ENCODE measurements at places on chromosomes 2 and 18. TPM values are rescaled to one million over a fixed set of nuclear protein-coding genes. Genes with fewer than 3 reads are reported as not detected.

GRCh38 chr2:232802091-232802490 is 25.7 kb upstream of the KCNJ13 start:
- no peak for DNase-seq
- H3K27ac ChIP-seq: no peak overlapping the region
- H3K4me3 ChIP-seq: no peak overlapping the region
- no peaks in the 10 kb centered on the region for H3K27me3 ChIP-seq

DNA sequence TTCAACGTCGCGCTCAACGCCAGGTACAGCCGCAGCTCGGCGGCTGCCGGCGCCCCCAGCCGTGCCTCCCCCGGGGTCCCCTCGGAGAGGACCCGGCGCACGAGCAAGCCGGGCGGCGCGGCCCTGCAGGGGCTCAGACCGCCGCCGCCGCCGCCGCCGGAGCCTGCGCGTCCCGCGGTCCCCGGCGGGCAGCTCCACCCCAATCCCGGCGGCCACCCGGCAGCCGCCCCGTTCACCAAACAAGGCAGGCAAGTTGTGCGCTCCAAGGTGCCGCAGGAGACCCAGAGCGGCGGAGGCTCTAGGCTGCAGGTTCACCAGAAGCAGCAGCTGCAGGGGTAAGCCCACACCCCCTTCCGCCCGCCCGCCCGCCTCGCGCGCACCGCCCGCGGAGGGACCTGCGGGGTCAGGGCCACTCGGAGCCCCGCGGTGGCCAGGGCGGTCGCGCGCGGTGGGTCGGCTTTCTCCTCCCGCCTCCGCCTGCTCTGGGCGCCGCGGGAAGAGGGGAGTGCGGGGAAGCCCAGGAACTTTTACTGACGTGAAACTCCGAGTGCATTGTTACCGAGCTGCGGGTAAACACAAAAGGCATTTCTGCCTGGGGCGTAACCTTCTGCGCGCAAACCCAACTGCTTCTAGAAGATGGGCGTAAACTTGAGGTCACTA is 861 bp downstream of the LTBP1 start:
- no peak for DNase-seq
- peaks cover 19% of the 10 kb centered on the region for H3K4me1 ChIP-seq
- peak overlapping the region; percentile 94 for H3K27ac ChIP-seq
- H3K27me3 ChIP-seq: no peaks in the 10 kb centered on the region
- no peaks in the 10 kb centered on the region for H3K36me3 ChIP-seq

GRCh38 chr18:33750366-33750765 is 172.3 kb downstream of the ASXL3 start:
- no peak for DNase-seq
- H3K36me3 ChIP-seq: no peaks in the 10 kb centered on the region
- no peak overlapping the region for H3K4me3 ChIP-seq
- H3K4me1 ChIP-seq: no peaks in the 10 kb centered on the region
- H3K27ac ChIP-seq: no peak overlapping the region
- no peaks in the 10 kb centered on the region for H3K27me3 ChIP-seq

GRCh38 chr2:45026924-45027450 is 17.7 kb upstream of the SIX2 start:
- H3K4me3 ChIP-seq: no peak overlapping the region
- no peaks in the 10 kb centered on the region for H3K36me3 ChIP-seq
- H3K27me3 ChIP-seq: no peaks in the 10 kb centered on the region
- no peak for DNase-seq
- peaks cover 9% of the 10 kb centered on the region for H3K4me1 ChIP-seq
- H3K27ac ChIP-seq: no peak overlapping the region

DNA sequence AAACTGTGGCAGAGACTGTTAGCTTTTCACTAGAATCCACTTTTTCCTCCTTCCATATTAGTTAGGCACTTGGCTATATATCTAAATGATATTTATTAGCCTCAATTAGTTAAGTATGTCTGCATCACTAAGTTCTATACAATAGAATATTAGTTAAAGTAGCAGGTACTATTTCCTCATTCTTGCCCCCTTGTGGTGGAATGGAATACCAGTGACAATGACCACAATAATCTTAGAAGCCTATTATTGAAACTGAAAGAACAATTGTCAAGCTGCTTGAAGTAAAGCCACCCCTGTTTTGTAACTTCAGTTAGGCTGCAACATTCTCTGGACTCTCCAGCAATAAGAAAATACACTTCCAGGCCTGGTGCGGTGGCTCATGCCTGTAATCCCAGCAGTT is 476.3 kb upstream of the VWC2L start:
- no peaks in the 10 kb centered on the region for H3K36me3 ChIP-seq
- H3K4me1 ChIP-seq: no peaks in the 10 kb centered on the region
- H3K4me3 ChIP-seq: no peak overlapping the region
- no peaks in the 10 kb centered on the region for H3K27me3 ChIP-seq
- no peak overlapping the region for H3K27ac ChIP-seq
- no peak for DNase-seq

GRCh38 chr2:237171396-237171795 is 85.7 kb downstream of the COPS8 start:
- H3K27ac ChIP-seq: peak overlapping the region; percentile 78
- peak; percentile 94 for DNase-seq
- H3K36me3 ChIP-seq: no peaks in the 10 kb centered on the region
- H3K4me3 ChIP-seq: no peak overlapping the region
- no peaks in the 10 kb centered on the region for H3K27me3 ChIP-seq

GRCh38 chr2:189836644-189837043 is 52.4 kb downstream of the PMS1 start:
- no peak overlapping the region for H3K27ac ChIP-seq
- no peaks in the 10 kb centered on the region for H3K4me1 ChIP-seq
- DNase-seq: no peak
- no peaks in the 10 kb centered on the region for H3K27me3 ChIP-seq
- H3K4me3 ChIP-seq: no peak overlapping the region

- no peak for DNase-seq
- H3K4me1 ChIP-seq: peaks cover 29% of the 10 kb centered on the region
- no peak overlapping the region for H3K4me3 ChIP-seq
- no peak overlapping the region for H3K27ac ChIP-seq
Observed at GRCh38 chr2:120592084-120592483, 143.6 kb upstream of the GLI2 start.

- H3K36me3 ChIP-seq: no peaks in the 10 kb centered on the region
- no peaks in the 10 kb centered on the region for H3K27me3 ChIP-seq
- no peak overlapping the region for H3K4me3 ChIP-seq
- H3K27ac ChIP-seq: no peak overlapping the region
Observed at GRCh38 chr2:218852911-218853667, 6.5 kb upstream of the WNT6 start.

DNA sequence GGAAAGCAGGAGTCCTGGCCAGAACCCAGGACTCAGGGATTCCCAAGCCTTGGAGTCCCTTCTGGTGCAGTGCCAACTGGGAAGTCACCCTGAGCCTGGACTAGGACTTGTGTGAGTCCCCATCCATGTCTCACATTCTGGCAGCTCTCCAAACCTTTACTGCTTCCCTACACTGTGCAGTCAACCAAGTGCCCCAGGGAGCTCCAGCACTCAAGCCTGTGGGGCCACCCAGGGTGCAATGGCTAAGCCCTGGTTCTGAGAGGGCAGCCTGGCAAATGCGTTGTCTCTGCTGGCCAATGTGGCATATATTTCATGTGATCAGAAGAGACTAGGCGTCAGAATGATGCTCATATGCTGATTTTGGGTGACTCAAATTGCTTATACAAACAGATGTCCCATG is 223.4 kb downstream of the SP3 start:
- peaks cover 14% of the 10 kb centered on the region for H3K4me1 ChIP-seq
- no peak overlapping the region for H3K4me3 ChIP-seq
- DNase-seq: no peak
- no peak overlapping the region for H3K27ac ChIP-seq
- no peaks in the 10 kb centered on the region for H3K27me3 ChIP-seq

- H3K27me3 ChIP-seq: no peaks in the 10 kb centered on the region
- H3K36me3 ChIP-seq: no peaks in the 10 kb centered on the region
- peaks cover 6% of the 10 kb centered on the region for H3K4me1 ChIP-seq
- H3K27ac ChIP-seq: no peak overlapping the region
Observed at GRCh38 chr2:11710210-11710609, 36.2 kb upstream of the LPIN1 start.

DNA sequence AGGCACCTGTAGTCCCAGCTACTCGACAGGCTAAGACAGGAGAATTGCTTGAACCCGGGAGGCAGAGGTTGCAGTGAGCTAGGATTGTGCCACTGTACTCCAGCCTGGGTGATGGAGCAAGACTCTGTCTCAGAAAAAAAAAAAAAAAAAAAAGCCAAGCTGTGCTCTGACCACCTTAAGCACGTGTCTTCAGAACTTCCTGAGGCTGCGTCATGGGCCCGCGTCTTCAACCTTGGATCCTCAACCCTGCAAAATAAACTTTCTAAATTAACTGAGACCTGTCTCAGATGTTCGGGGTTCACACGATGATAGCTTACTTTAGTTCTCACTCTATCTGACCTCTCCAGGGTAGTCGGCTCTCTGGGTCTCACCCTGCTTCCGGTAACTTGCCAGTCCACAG is 65.8 kb upstream of the CABLES1 start:
- no peak overlapping the region for H3K27ac ChIP-seq
- H3K4me3 ChIP-seq: no peak overlapping the region
- H3K27me3 ChIP-seq: no peaks in the 10 kb centered on the region
- no peak for DNase-seq
- no peaks in the 10 kb centered on the region for H3K36me3 ChIP-seq

GRCh38 chr2:104472076-104472475 is 381.8 kb upstream of the POU3F3 start:
- H3K4me1 ChIP-seq: no peaks in the 10 kb centered on the region
- no peaks in the 10 kb centered on the region for H3K36me3 ChIP-seq
- H3K4me3 ChIP-seq: no peak overlapping the region
- H3K27me3 ChIP-seq: no peaks in the 10 kb centered on the region
- DNase-seq: no peak

DNA sequence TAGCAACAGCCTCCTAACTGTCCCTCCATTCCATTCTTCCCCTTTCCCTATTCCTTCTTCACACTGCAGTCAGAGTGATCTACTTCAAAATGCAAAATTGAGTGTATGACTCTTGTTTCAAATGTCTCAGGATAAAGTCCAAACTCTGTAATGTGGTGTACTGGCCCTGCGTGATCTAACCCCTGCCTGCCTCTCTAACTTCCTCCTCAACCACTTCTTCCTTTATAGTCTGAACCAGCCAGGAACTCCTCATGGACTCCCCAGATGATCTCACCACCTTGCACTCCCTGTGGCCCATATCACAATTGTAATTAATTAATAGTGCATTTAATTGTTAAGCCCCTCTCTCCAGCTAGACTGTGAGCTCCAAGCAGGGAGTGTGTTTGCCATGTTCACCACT is 3.1 kb upstream of the B3GNT2 start:
- H3K4me1 ChIP-seq: peaks cover 13% of the 10 kb centered on the region
- no peak overlapping the region for H3K4me3 ChIP-seq
- no peak for DNase-seq
- no peak overlapping the region for H3K27ac ChIP-seq
- H3K36me3 ChIP-seq: no peaks in the 10 kb centered on the region

- no peaks in the 10 kb centered on the region for H3K36me3 ChIP-seq
- H3K27me3 ChIP-seq: no peaks in the 10 kb centered on the region
- peaks cover 72% of the 10 kb centered on the region for H3K4me1 ChIP-seq
Observed at GRCh38 chr18:58867281-58867961, 2.7 kb downstream of the ZNF532 start.

DNA sequence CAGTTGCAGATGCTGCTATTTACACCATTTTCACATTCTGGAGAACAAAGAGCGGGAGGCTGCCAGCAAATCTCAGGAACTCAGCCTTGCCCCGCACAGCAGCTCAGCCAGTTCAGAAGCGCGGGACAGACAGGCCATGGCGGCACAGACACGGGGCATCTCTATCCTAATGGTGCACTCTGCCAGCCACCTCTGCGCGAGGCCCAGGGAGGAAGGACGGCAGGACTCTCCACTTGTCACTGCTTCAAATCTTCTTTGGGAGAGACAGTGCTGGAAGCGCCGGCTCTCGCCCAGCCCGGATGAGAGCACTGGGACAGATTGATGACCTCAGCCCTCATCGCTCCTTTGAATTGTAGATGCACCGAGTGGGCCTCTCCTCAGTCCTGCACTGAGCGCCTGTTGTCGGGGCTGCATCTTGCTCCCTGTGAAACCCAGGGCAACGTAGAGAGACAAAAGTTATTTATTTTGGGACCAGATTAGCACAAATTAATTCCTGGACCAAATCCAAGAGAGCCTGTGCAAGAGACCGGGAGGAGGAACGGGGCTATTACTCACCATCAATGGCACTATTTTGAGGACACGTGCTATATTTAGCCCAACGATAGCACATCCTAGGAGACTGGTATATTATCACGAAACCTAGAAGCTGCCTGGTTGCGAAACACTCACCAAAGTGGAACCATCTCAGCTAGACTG is 211.4 kb upstream of the SMIM21 start:
- peak overlapping the region; percentile 35 for H3K4me3 ChIP-seq
- no peaks in the 10 kb centered on the region for H3K36me3 ChIP-seq
- no peak for DNase-seq
- no peaks in the 10 kb centered on the region for H3K27me3 ChIP-seq

DNA sequence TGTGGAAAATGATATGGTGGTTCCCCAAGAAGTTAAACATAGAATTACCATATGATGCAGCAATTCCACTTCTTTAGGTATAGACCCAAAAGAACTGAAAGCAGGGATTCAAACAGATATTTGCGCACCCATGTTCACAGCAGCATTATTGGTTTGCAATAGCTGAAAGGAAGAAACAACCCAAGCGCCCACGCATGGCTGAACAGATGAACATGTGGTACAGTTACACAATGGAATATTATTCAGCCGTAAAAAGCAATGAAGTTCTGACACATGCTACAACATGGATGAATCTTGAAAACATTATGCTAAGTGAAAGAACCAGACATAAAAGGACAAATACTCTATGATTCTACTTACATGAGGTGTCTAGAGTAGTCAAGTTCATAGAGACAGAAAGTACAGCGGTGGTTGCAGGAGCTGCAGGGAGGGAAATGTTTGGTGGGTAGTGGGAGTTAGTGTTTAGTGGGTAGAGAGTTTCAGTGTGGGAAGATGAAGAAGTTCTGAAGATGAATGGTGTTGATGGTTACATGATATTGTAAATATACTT is 26.7 kb upstream of the ASPRV1 start:
- H3K4me3 ChIP-seq: no peak overlapping the region
- peaks cover 8% of the 10 kb centered on the region for H3K4me1 ChIP-seq
- H3K27me3 ChIP-seq: no peaks in the 10 kb centered on the region

- H3K4me3 ChIP-seq: no peak overlapping the region
- DNase-seq: no peak
- H3K27ac ChIP-seq: peak overlapping the region; percentile 66
- no peaks in the 10 kb centered on the region for H3K4me1 ChIP-seq
Observed at GRCh38 chr2:16756831-16757644, 91.4 kb upstream of the CYRIA start.

Gene SERPINB12
- total RNA-seq: 20.1 TPM

Gene DSEL
- 7.6 TPM for total RNA-seq

Gene ANKRD62
- 1.2 TPM for total RNA-seq

Gene RPE
- 73.2 TPM for total RNA-seq

Gene TXNDC2
- 0.49 TPM for total RNA-seq

Gene PDE11A
- 0.25 TPM for total RNA-seq

Gene SLC9A2
- not detected for total RNA-seq

Gene SERPINB2
- 25.5 TPM for total RNA-seq

Gene DCC
- not detected for total RNA-seq
